ENCODE measurements at places on chromosomes 13 and 19.
A peak's percentile ranks its signal among the peaks of the same experiment; 100 is the strongest.

- no peak for DNase-seq
These were observed 26.4 kb downstream of the C13orf46 start for GRCh38 chr13:113947311-113948033.

- no peak for DNase-seq
These were observed 219.1 kb downstream of the MTUS2 start for GRCh38 chr13:29039212-29039611.

DNA sequence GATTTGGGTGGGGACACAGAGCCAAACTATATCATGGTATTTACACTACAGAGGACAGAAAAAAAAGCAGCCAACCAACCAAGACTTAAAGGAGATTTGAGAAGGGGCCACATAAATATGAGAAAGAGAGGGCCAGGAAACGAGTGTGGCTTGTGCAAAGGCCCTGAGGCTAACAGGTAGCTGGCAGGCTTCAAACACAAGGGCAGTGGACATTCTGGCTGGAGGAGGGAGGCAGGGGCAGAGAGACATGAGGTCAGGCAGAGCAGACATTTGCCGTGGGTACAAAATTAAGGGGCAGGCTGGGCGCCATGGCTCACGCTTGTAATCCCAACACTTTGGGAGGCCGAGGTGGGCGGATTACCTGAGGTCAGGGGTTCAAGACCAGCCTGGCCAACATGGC lies 278.7 kb downstream of the FOXO1 start:
- no peak for DNase-seq

DNA sequence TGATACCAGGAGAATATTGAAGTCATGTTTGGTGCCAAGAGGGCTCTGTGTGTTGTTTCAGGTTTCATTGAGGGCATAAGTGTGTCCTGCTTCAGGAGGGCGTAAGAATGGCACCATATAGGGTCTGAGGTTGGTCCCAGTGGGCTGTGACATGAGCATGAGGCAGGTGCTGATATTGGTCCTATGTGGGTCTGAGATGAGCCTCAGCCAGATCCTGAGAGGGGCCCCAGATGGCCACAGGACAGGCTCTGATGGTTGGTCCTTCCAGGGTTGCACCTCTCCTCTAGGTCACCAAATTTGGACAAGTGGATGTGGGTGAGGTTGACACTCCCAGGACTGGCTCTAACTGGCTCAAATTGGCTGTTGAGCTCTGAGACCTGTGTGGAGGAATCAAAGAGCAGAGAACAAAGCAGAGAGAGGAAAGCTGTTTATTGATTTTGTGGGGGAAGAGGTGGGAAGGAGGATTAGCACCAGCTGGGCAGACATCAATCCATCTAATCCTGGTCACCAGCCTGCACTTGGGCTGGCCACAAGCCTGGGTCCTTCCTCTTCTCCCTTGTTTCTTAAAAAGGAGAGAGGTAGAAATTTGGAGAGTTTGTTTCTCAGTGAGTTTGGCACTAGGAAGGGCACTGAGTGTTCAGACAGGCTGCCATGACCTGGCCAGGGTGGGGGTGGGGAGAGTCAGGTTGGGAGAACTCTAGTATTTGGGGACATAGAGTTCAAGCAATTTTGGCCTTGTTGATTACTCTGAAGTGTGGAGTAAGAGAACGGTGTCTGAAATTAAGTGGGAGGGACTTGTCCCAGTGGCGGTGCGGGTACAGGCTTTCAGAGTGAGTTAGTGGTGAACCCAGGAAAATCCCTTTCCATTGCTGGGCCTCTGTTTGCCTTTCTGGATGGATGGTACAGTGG lies 38.7 kb downstream of the CYP2B6 start:
- no peak for DNase-seq

DNA sequence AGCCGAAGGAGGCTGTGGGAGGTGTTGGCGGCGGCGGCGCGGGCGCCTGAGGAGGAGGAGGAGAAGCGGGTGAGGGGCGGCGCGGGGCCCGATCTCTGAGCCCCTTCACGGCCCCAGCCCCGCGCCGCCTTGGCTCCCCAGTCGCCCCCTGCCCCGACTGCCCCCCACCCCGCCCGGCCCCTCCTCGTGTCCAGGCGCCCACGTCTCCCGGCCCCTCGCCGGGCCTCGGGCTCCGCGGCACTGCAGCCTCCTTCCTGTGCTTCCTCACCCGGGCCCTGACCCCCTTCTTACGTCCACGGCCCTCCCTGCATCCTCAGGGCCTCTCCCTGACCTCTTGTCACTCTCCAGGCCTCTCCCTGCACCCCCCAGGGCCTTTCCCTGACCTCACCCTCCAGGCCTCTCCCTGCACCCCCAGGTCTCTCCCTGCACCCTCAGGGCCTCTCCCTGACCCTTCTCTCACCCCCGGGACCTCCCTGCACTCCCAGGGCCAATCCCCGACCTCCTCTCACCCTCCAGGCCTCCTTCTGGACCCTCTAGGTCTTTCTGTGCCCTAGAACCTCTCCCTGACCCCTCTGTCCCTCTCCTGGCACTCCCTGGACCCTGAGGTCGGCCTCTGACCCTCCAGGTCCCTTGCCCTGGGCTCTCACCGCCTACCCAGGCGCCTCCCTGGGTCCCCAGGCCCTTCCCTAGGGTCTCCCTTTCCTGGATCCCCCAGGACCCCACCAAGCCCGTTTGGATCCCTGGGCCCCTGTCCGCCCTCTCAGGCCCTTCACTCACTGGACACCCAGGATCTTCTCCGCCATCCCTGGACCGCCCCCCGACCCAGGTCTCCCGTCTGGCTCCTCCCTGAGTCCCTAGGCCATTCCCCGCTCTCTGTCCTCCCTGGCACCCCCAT lies 460 bp downstream of the KMT5C start:
- peak; percentile 52 for DNase-seq

- DNase-seq = no peak
These were observed 6.0 kb upstream of the KPTN start for GRCh38 chr19:47490031-47490430.

DNA sequence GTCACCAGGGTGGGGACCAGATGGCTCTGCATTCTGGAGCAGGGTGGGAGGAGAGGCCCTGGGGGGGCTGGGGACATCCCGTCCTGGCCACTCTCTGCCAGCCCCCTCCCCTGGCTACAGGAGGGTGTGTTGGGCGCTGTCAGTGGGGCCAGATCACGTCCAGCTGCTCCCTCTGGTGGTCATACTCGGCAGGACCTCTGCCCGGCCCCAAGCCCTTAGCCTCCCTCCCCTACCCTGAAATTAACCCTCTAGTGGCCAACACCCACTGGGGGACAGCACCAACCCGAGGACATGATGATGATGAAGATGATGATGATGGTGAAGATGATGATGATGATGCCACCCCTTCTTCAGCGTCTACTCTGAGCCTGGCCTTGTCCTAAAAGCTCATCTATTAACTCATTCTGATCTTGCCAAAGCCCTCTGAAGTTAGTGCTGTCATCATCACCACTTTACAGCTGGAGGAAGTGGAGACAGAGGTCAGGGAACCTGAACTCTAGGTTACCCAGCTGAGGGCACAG lies 590 bp upstream of the LGI4 start:
- peak; percentile 79 for DNase-seq

DNA sequence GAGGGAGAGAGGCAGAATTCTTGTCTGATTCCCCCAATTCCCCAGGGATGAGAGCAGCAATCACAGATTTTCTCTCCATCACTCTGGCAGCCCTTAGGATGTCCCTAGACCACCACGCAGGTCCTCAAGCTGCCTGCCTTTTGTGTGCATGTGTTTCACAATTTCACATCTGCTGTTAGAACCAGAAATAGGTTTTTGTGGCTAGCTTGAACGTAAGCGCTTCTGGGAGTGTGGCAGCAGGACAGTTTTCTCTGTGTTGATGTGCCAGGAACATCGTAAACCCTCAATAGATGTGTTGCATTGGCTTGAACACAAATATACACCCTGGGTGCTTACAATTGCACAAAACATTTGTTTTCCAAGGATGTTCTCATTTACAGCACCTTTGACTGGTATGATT lies 78.8 kb upstream of the TMTC4 start:
- DNase-seq = no peak

DNA sequence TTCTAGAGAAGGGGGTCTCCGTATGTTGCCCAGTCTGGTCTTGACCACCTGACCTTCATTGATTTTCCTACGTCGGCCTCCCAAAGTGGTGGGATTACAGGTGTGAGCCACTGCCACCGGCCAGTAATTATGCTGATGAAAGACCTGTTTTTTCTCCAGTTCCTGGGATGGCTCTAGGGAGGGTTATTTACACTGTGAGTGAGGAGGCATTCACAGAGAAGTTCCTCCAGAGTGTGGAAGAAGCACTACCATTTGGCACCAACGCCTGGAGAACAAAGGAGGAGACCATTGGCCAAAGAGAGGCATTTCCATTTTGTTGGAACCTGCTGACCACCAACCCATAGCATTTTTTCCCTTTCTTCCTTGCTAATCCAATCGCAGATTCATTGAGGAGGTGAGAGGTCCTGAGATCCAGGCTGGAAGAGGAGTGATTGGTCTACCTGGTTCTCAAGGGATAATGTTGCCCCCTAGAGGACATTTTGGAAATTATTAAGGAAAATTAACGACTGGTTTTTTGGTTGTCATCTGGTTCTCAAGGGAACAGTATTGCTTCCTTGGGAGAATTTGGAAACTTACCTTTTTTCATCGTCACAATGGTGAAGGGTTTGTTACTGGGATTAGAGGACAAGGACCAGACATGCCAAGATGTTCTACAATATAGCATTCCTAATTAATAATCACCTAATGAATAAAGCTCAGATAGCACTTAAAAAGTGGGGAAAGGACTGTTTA lies 5.5 kb upstream of the SAE1 start:
- peak; percentile 80 for DNase-seq

GRCh38 chr13:24152292-24153214 lies 8.0 kb upstream of the SPATA13 start:
- DNase-seq = no peak

GRCh38 chr13:113220141-113220598 lies 10.8 kb downstream of the CUL4A start:
- no peak for DNase-seq

- no peak for DNase-seq
These were observed 6.4 kb downstream of the IRS2 start for GRCh38 chr13:109779876-109780510.

- DNase-seq = no peak
These were observed 39.6 kb upstream of the CLDN10 start for GRCh38 chr13:95512957-95513356.

DNA sequence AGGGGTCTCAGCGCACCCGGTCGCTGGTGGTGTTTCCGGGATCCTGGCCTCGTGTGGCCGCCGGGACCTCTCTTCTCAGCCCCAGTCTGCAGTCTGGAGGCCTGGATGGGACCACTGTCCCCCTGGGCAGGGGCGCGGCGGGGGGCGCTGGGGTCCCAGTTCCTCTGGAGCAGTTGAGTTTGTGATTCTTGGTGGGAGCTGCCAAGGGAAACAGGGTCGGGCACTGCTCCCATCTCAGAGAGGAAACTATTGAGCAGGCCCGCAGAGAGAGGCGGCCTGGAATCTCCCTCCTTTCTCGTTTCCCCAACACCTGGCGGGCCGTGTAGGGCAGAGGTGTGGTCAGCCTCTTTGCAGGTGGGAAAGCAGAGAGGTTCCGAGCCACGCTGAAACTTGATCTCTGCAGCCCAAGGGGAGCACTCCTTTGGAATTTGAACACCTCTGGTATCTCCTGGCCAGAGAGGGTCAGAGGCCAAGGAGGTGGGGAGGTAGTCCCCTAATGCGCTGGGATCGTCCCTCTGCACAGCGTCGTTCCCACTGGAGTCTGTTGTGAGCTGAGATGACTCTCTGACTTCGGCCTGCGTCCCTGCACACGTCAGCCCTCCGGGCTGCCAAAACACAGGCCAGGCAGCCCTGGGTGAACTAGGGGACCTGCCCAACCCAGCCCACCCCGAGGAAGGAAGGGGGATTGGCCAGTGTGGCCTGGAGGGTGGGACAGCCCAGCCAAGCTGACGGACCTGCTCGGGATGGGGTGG lies 741 bp downstream of the PLEKHF1 start:
- peak; percentile 68 for DNase-seq

GRCh38 chr13:99892196-99892613 lies 79.4 kb downstream of the ZIC5 start:
- no peak for DNase-seq

DNA sequence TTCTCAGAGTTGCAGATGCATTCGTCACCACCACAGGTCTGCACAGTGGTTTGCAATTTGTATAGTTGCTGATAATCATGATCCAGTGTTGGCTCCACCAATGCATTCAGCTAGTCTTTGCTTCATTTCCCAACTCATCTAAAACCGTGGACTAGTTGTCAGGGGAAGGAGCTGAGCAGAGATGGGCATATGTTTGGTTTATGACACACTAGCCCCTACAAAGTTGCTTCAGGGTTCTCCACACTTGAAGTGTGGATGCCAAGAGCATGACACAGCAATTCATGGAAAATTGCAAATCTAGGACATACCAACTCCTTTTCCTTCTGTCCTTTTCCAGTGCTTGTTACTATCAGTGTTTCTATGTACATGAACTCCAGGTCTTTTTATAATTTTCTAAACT lies 168.0 kb downstream of the TNFSF13B start:
- DNase-seq = no peak

DNA sequence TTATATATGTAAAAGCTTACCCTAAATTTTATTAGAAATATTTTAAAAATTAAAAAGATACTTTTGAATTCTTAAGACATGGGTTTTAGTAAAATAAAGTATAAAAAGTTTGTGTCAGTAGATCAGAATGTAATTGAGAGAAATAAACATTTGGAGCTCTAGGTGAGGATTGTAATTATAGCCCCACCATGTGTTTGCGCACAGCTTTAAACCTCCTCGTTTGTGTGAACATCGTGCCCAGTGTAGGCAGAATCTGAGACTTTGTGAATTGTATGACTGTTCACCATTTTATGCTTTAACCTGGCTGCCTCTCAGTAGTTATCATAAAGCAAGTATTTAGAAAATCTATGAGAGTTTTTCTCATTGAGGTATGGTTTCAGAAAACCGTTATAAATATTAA lies 29.1 kb downstream of the CUL4A start:
- no peak for DNase-seq

DNA sequence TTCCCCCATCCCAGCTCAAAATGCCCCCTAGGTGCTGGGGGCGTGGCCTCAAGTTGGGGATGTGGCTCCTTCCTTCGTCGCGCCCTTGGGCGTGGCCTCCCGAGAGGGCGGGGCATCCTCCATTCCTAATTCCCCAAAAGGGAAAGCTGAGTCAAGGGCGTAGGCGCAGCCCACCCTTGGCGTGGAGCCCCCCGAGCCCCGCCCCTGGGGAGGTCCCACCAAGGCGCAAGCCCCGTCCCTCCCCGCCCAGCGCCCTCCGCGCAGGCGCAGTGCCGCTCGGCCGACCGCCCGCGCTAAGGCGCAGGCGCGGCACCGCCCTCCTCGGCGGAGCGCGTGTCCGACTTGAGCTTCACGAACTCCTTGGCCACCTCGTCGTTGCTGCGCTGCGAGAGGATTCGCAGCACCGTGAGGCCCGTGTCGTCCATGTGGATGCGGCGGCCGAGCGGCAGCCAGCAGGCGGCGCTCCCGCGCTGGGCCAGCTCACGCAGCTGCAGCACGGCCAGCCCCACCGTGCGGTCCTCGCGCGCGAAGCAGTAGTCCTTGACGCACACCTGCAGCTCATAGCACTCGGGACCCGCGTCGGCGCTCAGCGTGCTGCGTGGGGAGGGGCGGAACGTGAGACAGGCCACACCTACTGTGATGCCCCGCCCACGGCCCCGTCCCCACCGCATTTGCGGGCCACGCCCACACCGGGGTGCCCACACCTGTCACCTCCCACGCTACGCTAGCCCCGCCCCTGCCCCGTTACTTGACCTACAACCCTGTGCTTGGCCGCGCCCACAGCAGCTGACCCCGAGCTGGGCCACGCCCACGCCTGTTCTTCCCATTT lies 50.5 kb downstream of the COLGALT1 start:
- peak; percentile 96 for DNase-seq

GRCh38 chr19:55350620-55351315 lies 3.8 kb downstream of the COX6B2 start:
- DNase-seq = no peak

GRCh38 chr19:3914199-3914598 lies 18.7 kb upstream of the NMRK2 start:
- DNase-seq = no peak

Measured in B cell (primary cell).